ENCODE measurements at places on chromosomes 16 and 17. TPM values are rescaled to one million over a fixed set of nuclear protein-coding genes. Genes with fewer than 3 reads are reported as not detected.

GRCh38 chr16:30660424-30661261 is 2.4 kb downstream of the FBRS start:
- no peak for DNase-seq

CFAP119 gene
- polyA plus RNA-seq, result 2.2 TPM

ZNF598 gene
- polyA plus RNA-seq, result 16.9 TPM

- no peak for DNase-seq
Measured at GRCh38 chr16:82699711-82700495, 73.1 kb downstream of the CDH13 start.

DNA sequence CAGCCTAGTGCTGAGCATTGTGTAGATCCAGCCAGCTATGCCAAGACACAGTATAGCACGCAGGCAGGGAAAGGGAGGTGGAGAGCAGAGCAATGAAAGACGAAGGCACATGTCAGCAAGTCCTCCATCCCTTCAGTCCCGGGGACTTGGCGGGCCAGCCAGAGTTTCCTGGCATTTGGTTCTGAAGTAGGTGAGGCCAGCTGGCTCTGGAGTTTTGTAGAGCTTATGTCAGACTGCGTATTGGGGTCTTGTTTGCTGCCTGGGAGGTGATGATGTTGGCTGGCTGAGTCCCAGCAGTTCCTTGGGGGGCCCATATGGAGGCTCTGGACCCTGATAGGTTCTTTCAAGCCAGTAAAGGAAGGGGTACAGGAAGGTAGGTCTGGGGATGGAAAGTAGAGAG is 55.7 kb upstream of the AKTIP start:
- no peak for DNase-seq

GRCh38 chr16:72198771-72199201 is 26.8 kb upstream of the PMFBP1 start:
- DNase-seq, result no peak

GRCh38 chr17:534071-534691 is 180.5 kb downstream of the VPS53 start:
- DNase-seq, result no peak

- DNase-seq, result no peak
Measured at GRCh38 chr17:15382914-15383313, 41.5 kb upstream of the TEKT3 start.

KRT13 gene
- 37.8 TPM for polyA plus RNA-seq

DNA sequence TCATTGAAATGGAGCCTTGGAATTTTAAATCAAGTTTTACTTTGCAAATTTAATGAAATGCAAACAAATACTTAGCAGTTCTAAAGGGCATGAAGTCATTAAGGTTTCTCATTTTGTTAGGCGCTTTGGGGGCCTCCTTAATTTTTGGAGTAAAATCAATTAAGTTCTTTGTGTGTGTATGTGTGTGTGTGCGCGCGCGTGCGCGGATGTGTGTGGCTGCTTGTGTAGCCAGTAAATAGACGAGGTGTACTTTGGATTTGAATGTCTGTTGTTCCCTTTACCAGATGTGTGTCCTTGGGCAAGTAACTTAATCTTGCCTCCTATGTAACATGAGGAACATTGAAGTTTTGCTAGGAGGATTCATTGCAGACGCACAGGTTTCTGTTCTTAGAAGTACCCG is 1051.4 kb upstream of the EEF2KMT start:
- no peak for DNase-seq

- no peak for DNase-seq
Measured at GRCh38 chr16:85736921-85737320, 14.0 kb downstream of the C16orf74 start.

- DNase-seq, result no peak
Measured at GRCh38 chr17:45144199-45145034, 3.9 kb upstream of the HEXIM1 start.

DNA sequence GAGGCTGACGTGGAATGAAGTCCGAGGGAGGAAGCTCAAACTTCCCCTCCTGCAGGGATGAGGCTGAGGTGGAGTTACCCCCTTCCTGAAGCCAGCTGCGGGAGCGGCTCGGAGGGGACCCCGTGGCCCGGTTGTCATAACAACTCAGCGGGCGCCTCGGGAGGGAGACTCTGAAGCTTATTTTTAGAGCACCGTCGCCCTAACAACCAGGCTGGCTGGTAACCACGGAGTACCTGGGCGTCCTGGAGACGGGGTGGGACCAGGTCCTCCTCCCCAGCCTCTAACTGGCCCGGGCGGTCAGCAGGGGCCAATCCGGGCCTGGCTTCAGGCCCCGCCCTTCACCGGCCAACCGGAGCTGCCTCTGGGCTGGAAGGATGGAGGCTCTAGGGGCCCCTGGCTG is 27.7 kb downstream of the NECAB2 start:
- no peak for DNase-seq

DNA sequence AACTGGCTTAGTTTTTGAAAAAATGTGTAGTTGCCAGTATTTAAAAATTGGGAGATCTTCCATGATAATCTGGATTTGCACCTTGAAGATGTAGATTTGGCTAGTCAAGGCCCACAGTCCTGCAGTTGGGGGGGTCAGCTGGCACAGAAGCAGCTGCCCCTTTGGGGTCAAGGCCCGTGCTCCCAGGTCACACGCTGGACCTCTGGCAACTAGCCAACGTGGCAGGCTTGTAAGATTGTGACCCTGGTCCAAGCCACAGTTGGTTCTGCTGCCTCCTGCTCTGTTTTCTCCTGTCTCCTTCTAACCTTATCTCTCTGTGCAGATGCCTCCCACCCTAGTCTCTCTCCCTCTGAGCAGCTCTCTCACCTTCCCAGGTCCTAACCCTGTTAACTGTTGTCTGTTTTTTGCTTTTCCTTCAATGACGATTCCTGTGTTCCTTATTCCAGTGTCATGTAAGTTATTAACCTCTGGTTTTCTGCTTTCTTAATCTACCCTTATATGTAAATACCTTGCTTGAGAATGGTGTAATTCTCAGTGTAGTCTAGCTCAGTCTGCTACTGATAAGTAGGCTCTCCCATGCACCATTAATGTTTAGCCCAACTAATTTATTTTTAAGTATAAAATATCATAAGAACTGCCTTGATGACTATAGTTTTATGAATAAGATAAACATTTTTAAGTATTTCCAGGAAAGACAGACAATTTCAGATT is 27.9 kb downstream of the CLEC16A start:
- no peak for DNase-seq

- DNase-seq, result no peak
Measured at GRCh38 chr16:8916541-8917225, 34.5 kb downstream of the LITAFD start.

ABCC11 gene
- polyA plus RNA-seq, result 0.26 TPM

MBTPS1 gene
- 111 TPM for polyA plus RNA-seq

GRCh38 chr16:65788434-65789140 is 577.9 kb upstream of the CDH5 start:
- DNase-seq, result no peak

KLHL36 gene
- 31.9 TPM for polyA plus RNA-seq

DNA sequence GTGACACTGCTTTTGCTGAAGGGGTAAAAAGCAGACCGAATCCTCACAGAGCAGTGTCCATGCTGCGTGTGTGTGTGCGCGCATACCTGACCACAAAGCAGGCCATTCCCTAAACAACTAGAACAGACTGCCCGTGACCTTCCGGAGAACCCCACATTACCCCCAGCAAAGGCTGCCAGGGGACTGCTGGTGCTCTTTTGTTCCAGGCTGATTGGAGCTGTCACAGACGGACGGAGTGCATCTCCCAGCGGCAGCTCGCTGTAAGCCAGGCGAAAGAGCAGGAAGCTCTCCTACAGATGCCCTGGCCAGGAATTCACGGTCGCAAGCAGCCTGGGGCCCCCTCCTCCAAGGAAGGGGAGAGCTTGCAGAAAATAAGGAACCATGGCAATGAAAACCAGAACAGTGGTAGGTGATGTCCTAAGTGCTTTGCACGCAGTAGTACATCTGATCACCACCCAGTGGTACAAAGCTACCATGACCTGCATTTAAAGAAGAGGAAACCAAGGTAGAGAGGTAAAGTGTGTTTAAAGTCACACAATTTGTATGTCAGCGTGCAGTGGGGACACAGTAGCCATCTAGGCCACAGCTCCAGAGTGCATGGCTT is 153.4 kb upstream of the DYNLRB2 start:
- DNase-seq, result no peak

DNA sequence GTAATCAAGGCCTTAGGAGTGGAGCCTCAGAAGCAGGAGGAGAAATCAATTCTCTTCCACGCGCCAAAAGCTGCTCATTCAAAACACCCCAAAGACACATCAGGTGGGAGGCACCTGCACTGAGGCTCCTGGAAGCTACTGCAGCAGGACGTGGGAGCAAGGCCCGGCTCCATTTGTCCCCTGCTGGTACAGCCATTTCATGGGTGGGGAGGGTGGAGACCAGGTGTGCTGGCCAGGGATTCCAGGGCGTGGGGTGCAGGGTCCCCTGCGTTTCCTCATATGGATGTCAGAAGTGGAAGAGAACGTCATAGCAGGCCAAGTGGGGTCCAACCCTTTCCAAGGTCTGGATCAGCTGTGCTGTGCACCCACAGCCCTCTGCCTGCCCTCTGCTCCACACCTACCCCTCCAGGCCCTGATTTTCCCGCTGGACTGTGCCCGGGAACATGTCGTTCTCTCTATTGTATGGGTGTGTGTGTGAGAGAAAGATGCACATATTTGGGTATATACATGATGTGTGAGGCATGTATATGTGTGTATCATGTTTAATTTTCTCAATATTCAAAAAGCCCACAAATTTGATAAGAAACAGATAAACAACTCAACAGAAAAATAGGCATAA is 39.2 kb upstream of the CBX4 start:
- no peak for DNase-seq

GRCh38 chr16:7390974-7391373 is 58.3 kb downstream of the RBFOX1 start:
- DNase-seq, result no peak

- DNase-seq, result no peak
Measured at GRCh38 chr17:44211281-44212265, 7.9 kb downstream of the UBTF start.

DNA sequence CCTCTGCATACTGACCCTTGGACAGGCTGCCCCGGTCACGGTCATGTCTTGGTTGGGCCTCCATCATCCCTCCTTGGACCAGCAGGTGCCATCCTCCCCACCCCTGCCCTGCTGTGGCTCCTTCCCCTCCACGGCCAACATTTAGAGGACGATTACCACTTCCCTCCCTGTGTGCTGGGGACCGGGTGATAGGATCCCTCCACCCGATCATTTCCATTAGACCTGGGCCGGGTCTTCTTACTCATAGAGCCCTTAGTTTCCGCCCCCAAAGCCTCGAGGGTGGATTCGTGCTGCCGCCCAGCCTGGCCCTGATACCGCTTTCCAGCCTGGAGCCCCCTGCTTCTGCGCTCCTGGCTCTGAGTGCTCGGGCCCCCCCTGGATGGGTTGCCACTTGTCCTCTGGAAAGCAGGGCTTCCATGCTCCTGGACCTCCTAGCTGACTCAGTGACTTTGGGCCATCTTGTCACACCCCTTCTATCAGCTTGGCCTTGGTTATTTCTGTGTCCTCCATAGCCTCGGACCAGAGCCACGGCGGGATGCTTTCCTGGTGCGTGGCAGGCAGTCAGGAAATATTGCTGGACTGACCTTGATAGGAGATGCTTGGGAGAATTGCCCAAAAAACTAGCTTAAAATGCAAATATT is 171.4 kb downstream of the SEC14L1 start:
- no peak for DNase-seq

SLC5A2 gene
- polyA plus RNA-seq, result 62.8 TPM

DNA sequence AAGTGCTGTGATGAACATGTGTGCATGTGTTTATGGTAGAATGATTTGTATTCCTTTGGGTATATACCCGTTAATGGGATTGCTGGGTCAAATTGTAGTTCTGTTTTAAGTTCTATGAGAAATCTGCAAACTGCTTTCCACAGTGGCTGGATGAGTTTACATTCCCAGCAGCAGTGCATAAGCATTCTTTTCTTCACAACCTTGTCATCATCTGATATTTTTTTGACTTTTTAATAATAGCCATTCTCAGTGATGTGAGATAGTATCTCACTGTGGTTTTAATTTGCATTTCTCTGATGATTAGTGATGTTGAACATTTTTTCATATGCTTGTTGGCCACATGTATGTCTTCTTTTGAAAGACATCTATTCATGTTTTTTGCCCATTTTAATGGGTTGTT is 18.5 kb downstream of the CCL8 start:
- DNase-seq, result no peak

- DNase-seq, result no peak
Measured at GRCh38 chr17:43846963-43847371, at the start of gene CD300LG. TSS of gene CD300LG (plus strand) at chr17:43847176. CDS start at chr17:43847217, 41 bp downstream.

DNA sequence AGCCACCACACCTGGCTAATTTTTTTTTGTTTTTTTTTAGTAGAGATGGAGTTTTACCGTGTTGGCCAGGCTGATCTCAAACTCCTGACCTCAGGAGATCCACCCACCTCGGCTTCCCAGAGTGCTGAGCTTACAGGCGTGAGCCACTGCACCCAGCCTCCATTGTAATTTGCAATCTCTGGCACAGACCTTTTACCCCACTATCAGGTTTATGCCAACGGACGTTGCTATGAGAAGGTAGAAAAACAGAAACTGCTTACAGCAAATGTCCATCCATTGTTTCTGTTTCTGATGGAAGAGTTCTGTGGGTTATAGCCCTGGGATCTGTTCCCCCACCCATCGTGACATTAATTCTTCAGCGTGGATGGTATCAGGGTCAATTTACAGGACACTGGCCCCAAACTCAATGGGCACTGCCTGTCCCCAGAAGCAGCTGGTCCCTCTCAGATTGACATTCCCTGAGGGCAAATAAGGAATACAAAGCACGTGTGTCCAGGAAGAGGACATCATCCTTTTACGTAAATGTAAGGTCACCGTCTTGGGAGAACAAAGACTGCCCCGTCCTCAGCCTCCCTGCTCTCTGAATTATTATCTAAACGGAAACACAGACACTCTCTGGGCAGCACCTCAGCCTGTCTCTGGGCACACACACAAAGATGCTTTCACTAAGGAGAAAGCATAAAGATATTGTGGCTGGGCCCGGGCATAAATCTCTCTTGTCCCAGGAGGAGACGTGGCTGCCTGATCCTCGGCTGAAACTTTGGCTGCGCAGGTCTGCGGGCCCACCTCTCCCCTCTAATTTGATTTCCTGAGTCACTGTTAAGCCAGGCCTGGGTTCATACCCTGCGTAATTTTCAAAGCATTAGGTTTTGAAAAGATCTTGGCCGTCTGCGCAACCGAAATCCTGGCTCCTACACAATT is 5.2 kb downstream of the KCNG4 start:
- DNase-seq, result no peak

C17orf75 gene
- polyA plus RNA-seq, result 43.5 TPM

DNA sequence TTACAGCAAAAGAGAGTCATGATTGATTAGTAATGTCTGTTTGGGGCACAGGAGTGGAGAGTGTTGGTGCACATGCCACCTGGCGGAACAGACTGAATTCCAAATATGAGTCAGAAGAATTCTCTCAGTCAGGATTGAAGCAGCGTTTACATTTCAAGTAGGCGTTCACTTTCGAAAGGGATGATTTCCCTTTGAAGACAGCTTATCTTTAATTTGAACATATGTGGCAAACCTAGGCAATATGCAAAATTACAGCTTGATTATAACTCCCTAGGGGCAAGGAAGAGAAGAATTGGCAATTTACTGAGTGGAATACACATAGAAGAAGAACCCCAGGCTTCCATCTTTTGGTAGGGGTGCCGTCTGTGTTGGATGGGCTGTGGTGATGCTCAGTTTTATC is 235.8 kb downstream of the HAPSTR1 start:
- no peak for DNase-seq

GRCh38 chr16:75787440-75787839 is 61.1 kb upstream of the CPHXL start:
- no peak for DNase-seq

- DNase-seq, result no peak
Measured at GRCh38 chr16:17474572-17474971, 3.8 kb upstream of the XYLT1 start.

KRTAP16-1 gene
- not detected for polyA plus RNA-seq

- DNase-seq, result no peak
Measured at GRCh38 chr17:40795019-40795667, 4.6 kb downstream of the KRT28 start.

- DNase-seq, result no peak
Measured at GRCh38 chr17:48563385-48563838, 14.7 kb downstream of the HOXB4 start.
